Fibroblast of upper back skin (primary cell): ENCODE measurements at places on chromosomes 13 and 19.

DNA sequence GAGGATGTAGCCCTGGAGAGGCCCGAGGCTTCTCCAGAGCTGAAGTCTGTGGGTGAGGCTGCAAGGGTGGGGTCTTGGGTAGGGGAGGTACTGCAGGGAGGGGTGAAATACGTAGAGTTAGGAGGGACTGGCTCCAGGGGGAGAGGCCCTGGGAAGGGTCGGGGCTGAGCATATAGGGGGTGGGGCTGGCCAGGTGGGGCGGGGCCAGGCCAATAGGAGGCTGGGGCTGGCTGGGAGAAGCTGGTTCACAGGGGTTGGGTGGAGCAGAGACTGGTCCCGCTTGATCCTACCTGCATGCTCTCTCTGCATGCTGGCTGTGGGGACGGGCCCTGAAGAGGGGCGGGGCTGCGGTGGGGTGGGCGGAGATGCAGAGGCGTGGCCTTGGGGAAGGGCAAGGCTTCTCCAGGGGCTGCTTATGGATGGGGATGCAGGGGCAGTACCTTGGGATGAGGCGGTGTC lies 51.9 kb downstream of the CELF5 start:
- DNase-seq, result no peak

DNA sequence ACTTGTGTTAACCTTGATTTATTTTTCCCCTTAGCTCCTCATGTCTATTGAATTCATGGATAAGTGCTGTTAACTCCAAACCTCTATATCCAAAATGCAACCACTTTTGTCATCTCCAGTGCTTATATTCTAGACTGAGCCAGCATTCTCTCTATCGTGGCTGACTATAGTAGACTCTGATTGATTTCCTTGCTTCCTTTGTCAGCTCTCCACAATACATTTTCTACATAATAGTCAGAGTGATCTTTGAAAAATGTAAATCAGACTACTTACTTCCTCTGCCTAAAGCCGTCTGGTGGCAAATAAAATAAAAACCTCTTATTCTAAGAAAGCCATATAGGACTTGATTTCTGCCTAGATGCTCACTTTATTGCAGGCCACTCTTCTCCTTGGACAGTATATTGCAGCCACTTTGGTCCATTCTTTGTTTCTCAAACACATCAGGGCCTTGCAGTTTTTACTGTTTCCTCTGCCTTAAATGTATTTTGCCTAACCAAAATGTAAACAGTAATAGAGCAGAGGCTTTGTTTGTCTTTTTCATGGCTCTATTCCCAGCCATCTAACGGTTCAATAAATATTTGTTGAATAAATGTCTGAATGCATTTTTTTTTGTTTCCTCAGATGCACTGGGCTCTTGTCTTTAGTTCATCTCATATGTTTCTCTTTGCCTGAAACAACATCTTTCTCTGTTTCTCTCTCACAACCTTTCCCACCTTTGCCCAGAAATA lies 243.6 kb upstream of the CSNK1A1L start:
- DNase-seq, result no peak

GRCh38 chr13:23450340-23451046 lies 17.0 kb upstream of the SACS start:
- no peak for DNase-seq

GRCh38 chr13:27354379-27354778 lies 70.0 kb upstream of the GTF3A start:
- DNase-seq, result peak; percentile 21

DNA sequence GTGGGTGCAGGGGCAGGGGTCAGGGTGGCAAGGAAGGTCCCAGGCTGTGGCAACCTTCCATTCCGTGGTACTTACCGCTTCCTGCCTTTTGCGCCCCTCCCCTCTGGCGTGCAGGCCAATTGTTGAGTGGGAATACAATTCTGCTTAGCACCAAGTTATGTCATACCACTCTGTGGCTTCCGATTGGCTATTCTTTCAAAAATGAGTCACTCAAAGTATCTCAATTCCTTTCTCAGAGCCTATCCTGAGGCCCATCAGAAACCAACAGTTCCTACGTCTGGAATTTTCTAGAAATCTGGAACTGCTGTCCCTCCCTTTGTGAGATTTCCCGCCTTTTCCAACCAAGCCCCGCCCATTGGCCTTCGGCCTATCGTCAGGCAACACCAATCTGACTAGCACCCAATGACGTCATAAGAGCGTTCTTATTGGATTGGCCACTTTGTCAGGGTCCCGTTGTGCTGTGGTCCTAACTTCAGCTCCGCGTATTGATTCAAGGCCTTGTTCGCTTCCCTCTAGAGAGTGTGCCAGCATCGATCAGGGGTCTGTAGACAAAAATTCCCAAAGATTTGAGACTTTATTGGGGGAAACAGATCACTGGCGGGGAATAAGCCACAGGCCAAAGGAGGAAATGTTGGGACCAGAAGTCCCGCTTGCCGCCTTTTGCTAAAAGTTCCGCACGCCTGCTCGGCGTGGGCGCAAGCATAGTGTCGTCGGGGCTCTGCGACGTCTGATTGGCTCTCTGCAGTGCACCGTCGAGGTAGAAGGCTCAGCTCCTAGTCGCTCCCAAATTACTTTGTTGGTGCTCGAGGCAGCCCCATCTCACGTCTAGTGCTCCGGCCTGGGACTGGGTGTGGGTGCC lies 11.7 kb downstream of the NTN5 start:
- DNase-seq, result peak; percentile 86

- no peak for DNase-seq
Observed at GRCh38 chr13:82803341-82803740, 1078.9 kb downstream of the SLITRK1 start.

- DNase-seq, result no peak
Observed at GRCh38 chr19:17754634-17755442, 3.6 kb downstream of the FCHO1 start.
